Epithelial cell of alveolus of lung (primary cell): ENCODE measurements at places on chromosomes 4 and X. TPM values are rescaled to one million over a fixed set of nuclear protein-coding genes. Genes with fewer than 3 reads are reported as not detected.

GLRB gene
- 1.1 and 5.8 TPM in 2 replicates for total RNA-seq

USP17L30 gene
- not detected in 2 replicates for total RNA-seq

FAM47E gene
- total RNA-seq: 2.1 TPM in 1 of 2 replicates, not detected in the other

HERC5 gene
- total RNA-seq: 0.08 and 3.0 TPM in 2 replicates

CPE gene
- total RNA-seq: 39.7 and 42.9 TPM in 2 replicates

TMEM47 gene
- total RNA-seq: 28.3 and 37.8 TPM in 2 replicates

PSAPL1 gene
- under 0.01 TPM in 1 of 2 replicates, not detected in the other for total RNA-seq

NPY5R gene
- not detected in 2 replicates for total RNA-seq

ESX1 gene
- total RNA-seq: 0.13 TPM in 1 of 2 replicates, not detected in the other

MGARP gene
- total RNA-seq: 6.1 and 29.9 TPM in 2 replicates

PABPC1L2A gene
- not detected in 2 replicates for total RNA-seq

FHL1 gene
- total RNA-seq: 43.7 and 197 TPM in 2 replicates

MAGEA12 gene
- not detected in 2 replicates for total RNA-seq

USP26 gene
- total RNA-seq: not detected in 2 replicates

LAS1L gene
- total RNA-seq: 13.3 and 21.7 TPM in 2 replicates

TLR8 gene
- not detected in 2 replicates for total RNA-seq

TDO2 gene
- total RNA-seq: 0.78 and 1.3 TPM in 2 replicates

GLRA3 gene
- not detected in 2 replicates for total RNA-seq

GABRQ gene
- 0.26 TPM in 1 of 2 replicates, not detected in the other for total RNA-seq

KLB gene
- not detected in 2 replicates for total RNA-seq

SPP1 gene
- 0.78 TPM in 1 of 2 replicates, not detected in the other for total RNA-seq

EXOC1L gene
- not detected in 2 replicates for total RNA-seq

SEPTIN11 gene
- 105 and 236 TPM in 2 replicates for total RNA-seq

TMEM156 gene
- 3.8 and 30.8 TPM in 2 replicates for total RNA-seq

AWAT2 gene
- not detected in 2 replicates for total RNA-seq

F9 gene
- total RNA-seq: not detected in 2 replicates

IL3RA gene
- total RNA-seq: 0.13 TPM in 1 of 2 replicates, not detected in the other

WWC2 gene
- total RNA-seq: 11.7 and 13.6 TPM in 2 replicates

CT47B1 gene
- not detected in 2 replicates for total RNA-seq

SMIM43 gene
- 1.3 and 18.8 TPM in 2 replicates for total RNA-seq

UGT2B15 gene
- total RNA-seq: not detected in 2 replicates

FAM53A gene
- 1.6 and 2.7 TPM in 2 replicates for total RNA-seq

NHSL2 gene
- total RNA-seq: 0.32 and 0.78 TPM in 2 replicates

ATP8A1 gene
- 0.40 and 0.78 TPM in 2 replicates for total RNA-seq

FAM184B gene
- total RNA-seq: not detected in 2 replicates

DUSP21 gene
- total RNA-seq: not detected in 2 replicates

HTR2C gene
- not detected in 2 replicates for total RNA-seq

GPAT3 gene
- 2.6 and 4.2 TPM in 2 replicates for total RNA-seq

AMOT gene
- 1.9 and 6.9 TPM in 2 replicates for total RNA-seq

MAGEC2 gene
- not detected in 2 replicates for total RNA-seq

PGK1 gene
- total RNA-seq: 418 and 442 TPM in 2 replicates

VSIG1 gene
- 0.13 and 0.32 TPM in 2 replicates for total RNA-seq

TEX13B gene
- not detected in 2 replicates for total RNA-seq

GYPE gene
- total RNA-seq: 1.0 and 2.8 TPM in 2 replicates

ZIC3 gene
- total RNA-seq: not detected in 2 replicates

S100P gene
- total RNA-seq: 0.39 TPM in 1 of 2 replicates, not detected in the other

FABP2 gene
- total RNA-seq: not detected in 2 replicates

NWD2 gene
- not detected in 2 replicates for total RNA-seq

F11 gene
- not detected in 2 replicates for total RNA-seq

ALAS2 gene
- total RNA-seq: not detected in 2 replicates
